ENCODE measurements at places on chromosomes 16 and 17. TPM values are rescaled to one million over a fixed set of nuclear protein-coding genes. Genes with fewer than 3 reads are reported as not detected.

DNA sequence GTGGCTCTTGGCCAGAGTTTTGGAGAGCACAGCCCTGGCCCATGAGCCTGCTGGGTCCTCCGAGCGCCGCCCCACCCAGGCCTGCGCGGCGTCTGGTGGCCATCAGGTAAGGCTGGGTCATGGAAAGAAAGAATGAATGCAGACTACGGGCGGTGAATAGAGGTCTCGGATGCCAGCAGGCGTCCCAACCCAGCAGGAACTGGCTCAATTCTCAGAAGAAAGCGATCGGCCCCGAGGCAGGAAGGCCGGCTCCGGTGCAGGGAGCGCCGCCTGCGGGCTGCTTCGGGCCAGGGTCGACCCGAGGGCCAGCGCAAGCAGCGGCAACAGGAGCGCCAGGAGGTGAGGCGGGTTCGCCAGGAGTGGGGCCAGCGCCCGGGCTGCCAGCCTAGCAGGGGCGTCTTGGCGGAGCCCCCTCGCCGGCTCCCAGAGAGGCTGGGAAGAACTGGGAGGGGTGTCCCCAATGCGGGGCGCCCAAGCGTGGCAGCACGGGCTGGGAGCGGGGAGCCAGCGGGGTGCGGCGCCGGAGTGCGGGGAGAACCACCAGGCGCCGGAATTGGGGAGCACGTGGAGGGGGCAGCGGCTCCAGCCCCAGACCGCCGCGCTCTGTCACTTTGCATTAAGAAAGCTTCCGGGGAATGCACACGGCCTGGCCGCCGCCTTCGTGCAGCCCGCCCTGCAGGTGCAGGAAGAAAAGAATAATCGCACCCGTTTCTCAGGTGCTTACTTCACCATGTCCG, 7.1 kb upstream of the TMC5 start:
- H3K36me3 ChIP-seq = no peaks in the 10 kb centered on the region
- H3K27ac ChIP-seq = no peak overlapping the region
- peaks cover 35% of the 10 kb centered on the region for H3K27me3 ChIP-seq
- peaks cover 7% of the 10 kb centered on the region for H3K4me1 ChIP-seq

Gene SEPTIN12
- not detected for total RNA-seq

DNA sequence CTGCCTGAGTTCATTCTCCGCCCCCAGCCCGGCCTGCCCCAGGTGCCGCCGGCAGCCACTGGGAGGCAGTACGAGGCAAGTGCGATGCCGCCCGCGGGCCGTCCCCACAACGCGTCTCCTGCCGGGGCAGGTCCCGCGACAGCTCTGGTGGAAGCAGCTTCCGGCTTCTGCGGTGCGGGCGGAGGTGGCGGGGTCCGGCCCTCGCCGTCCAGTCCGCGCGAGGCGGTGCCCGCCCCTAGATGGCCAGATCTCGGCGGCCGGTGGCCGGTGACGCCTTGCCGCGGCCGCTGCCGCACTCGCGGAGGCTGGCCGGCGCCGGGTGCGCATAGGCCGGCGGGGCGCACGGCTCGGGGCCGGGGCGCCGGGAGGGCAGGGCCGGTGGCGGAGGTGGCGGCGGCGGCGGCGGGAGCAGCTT, 1.8 kb downstream of the GJD3 start:
- H3K4me1 ChIP-seq = peaks cover 41% of the 10 kb centered on the region
- H3K27me3 ChIP-seq = peaks cover 13% of the 10 kb centered on the region
- peaks cover 2% of the 10 kb centered on the region for H3K36me3 ChIP-seq
- H3K27ac ChIP-seq = no peak overlapping the region

GRCh38 chr16:67470359-67470758, 10.6 kb downstream of the ATP6V0D1 start:
- no peak for DNase-seq
- H3K4me1 ChIP-seq = peaks cover 9% of the 10 kb centered on the region
- H3K27me3 ChIP-seq = no peaks in the 10 kb centered on the region
- H3K27ac ChIP-seq = no peak overlapping the region

GRCh38 chr16:51641191-51641765, 490.2 kb upstream of the SALL1 start:
- no peak overlapping the region for H3K4me3 ChIP-seq
- H3K36me3 ChIP-seq = no peaks in the 10 kb centered on the region
- no peak overlapping the region for H3K27ac ChIP-seq
- no peaks in the 10 kb centered on the region for H3K27me3 ChIP-seq
- no peak for DNase-seq

Data from activated CD8-positive, alpha-beta T cell treated with anti-CD3 and anti-CD28 coated beads, Interleukin-2, amount 10 ng/mL, durations not matched to agents 7 days and 5 days (primary cell).